ENCODE measurements at places on chromosomes 3 and 15. TPM values are rescaled to one million over a fixed set of nuclear protein-coding genes. Genes with fewer than 3 reads are reported as not detected.

DNA sequence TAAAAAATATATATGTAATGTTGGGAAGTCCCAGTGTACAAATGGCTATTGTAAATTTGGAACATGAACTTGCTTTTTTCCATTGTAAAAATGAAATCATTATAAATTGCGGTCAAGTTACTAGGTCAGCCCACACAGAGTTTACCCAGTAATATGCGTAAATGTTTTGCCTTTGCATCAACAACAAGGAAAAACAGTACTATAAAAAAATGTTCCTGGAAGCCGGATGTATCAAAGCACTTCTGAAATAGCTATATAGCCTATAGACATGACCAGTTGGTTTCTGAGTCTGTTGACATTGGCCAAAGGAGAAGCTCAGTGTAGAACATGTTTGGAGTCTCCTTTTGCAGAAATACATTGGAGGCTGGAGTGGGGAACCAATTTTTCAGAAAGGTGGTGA lies 23.2 kb downstream of the CTNNB1 start:
- peak overlapping the region; percentile 4 for H3K27ac ChIP-seq

GRCh38 chr3:56826831-56827722 lies 25.3 kb upstream of the ARHGEF3 start:
- H3K4me3 ChIP-seq = no peak overlapping the region
- H3K27ac ChIP-seq = no peak overlapping the region
- peaks cover 41% of the 10 kb centered on the region for H3K4me1 ChIP-seq
- no peak for DNase-seq

DNA sequence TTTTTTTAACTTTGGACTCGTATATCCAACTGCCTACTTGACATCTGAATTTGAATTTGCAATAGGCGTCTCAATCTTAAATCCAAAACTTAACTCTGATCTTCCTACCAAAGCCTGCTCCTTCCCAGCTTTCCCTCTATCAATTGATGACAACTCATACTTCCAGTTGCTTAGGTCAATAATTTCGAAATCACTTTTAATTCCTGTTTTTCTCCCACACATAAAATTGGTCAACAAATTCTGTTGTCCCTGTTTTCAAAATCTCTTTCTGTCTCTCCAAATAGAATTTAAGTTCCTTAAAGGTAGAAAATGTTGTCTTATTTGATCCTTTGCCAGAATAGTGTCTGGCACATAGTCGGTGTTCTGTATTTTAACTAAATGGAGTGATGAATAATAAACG lies 332.4 kb downstream of the SATB1 start:
- H3K4me3 ChIP-seq = no peak overlapping the region
- no peak overlapping the region for H3K27ac ChIP-seq
- no peaks in the 10 kb centered on the region for H3K36me3 ChIP-seq
- DNase-seq = no peak
- H3K4me1 ChIP-seq = peaks cover 4% of the 10 kb centered on the region
- no peaks in the 10 kb centered on the region for H3K27me3 ChIP-seq

DNA sequence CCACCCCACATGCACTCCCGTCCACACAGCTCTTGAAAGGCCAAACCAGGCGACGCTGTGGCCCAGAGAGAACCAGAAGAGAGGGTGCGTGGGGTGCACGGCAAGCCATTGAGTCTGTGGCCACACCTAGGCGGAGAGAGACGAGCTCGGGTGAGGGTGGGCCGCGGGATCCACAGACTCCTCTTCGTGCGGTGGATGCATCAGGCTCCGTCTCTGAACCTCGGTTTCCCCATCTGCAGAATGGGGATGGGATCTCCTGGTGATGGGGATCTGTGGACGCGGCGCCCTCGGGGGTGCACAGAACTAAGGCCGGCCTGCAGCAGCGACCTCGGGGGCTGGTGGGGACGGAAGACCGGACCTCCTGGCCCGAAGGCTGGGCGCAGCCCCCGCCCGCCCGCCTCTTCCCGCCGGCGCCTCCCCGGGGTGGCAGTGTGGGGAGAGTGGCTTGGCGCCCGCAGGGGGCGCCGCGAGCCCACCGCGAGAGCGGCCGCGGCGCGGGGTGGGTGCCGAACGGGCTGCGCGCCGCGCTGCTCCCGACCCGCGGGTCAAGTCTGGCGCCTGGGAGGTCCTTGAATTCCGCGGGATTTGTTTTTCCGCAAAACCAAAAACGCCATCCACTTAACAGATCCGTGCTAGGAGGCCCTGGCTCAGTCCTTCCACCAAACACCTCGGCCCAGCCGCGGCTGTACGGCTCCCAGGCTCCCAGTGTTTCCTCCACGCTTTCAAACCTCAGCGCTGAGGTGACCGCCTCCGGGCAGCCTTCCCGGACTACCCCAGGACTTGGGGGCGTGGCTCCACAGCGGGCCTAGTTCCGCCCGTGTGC lies 13.2 kb upstream of the ADPGK start:
- H3K36me3 ChIP-seq = no peaks in the 10 kb centered on the region
- H3K27ac ChIP-seq = no peak overlapping the region
- DNase-seq = peak; percentile 26
- peak overlapping the region; percentile 70 for H3K4me3 ChIP-seq
- H3K4me1 ChIP-seq = peaks cover 3% of the 10 kb centered on the region

GRCh38 chr3:54853573-54854404 lies 74.1 kb downstream of the LRTM1 start:
- peaks cover 6% of the 10 kb centered on the region for H3K27me3 ChIP-seq
- DNase-seq = peak; percentile 55
- no peak overlapping the region for H3K27ac ChIP-seq
- H3K36me3 ChIP-seq = no peaks in the 10 kb centered on the region
- H3K4me3 ChIP-seq = no peak overlapping the region
- no peaks in the 10 kb centered on the region for H3K4me1 ChIP-seq

DNA sequence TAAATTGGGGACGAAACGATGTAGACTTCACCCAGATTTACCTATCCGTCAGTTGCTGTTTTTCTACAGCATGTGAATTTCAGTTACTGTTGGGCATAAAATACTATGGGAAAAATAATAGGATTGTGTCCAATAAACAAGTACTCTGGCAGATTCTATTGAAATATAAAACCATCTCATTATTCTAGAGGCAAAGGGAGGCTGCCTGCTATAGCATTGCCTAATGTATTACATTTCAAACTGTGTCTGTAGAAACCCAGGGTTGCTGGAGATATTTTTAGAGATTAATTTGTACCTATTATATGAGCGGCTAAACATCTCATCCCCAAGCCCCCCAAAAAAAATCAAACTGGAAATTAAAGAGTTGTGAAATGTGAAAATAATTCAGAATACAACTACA lies 159.6 kb upstream of the IL12A start:
- H3K4me3 ChIP-seq = no peak overlapping the region
- H3K27ac ChIP-seq = no peak overlapping the region
- no peak for DNase-seq
- no peaks in the 10 kb centered on the region for H3K4me1 ChIP-seq
- peaks cover 2% of the 10 kb centered on the region for H3K27me3 ChIP-seq

- H3K4me1 ChIP-seq = no peaks in the 10 kb centered on the region
- H3K36me3 ChIP-seq = no peaks in the 10 kb centered on the region
- no peak overlapping the region for H3K4me3 ChIP-seq
- DNase-seq = no peak
- H3K27ac ChIP-seq = no peak overlapping the region
- H3K27me3 ChIP-seq = no peaks in the 10 kb centered on the region
Measured at GRCh38 chr3:55903680-55904079, 416.6 kb upstream of the WNT5A start.

DNA sequence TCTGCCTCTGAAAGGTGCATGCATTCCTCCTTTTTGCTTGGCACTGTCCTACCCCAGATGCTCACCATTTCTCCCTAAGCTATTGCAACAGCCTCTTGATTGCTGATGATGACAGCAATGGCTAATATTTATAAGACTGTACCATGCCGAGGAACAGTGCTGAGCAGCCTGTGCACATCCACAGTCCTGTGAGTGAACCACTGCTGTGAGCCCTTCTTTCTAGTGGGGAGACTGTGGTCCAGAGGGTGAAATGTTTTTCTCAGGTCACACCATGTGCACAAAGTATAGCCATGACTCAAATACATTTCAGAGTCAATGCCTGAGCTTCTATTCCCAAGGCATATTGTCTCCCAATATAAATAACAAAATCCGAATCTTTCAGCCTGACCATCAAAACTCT lies 231.2 kb upstream of the LRTM1 start:
- DNase-seq = no peak
- H3K27me3 ChIP-seq = no peaks in the 10 kb centered on the region
- H3K4me1 ChIP-seq = no peaks in the 10 kb centered on the region
- no peaks in the 10 kb centered on the region for H3K36me3 ChIP-seq
- H3K27ac ChIP-seq = no peak overlapping the region

DNA sequence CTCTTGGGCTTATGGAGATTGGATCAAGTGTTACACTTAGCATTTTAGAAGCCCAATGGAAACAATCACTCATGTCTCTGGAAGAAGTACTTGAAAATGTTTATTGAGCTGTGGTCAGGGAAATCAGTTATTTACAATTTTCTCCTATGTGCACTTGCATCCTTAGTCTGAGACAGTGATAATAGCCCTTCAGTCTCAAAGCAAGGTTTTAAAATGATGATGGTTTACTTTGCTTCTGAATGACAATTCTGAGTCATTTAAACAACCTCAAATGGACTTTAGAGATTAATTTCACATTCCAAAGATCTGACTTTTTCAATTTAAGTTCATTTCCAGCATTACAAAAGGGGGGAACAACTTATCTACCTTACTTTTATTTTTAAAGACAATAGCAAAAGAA lies 20.1 kb downstream of the TIPARP start:
- H3K4me1 ChIP-seq = peaks cover 21% of the 10 kb centered on the region
- H3K27ac ChIP-seq = no peak overlapping the region
- no peaks in the 10 kb centered on the region for H3K27me3 ChIP-seq
- peaks cover 31% of the 10 kb centered on the region for H3K36me3 ChIP-seq
- no peak overlapping the region for H3K4me3 ChIP-seq
- no peak for DNase-seq

DNA sequence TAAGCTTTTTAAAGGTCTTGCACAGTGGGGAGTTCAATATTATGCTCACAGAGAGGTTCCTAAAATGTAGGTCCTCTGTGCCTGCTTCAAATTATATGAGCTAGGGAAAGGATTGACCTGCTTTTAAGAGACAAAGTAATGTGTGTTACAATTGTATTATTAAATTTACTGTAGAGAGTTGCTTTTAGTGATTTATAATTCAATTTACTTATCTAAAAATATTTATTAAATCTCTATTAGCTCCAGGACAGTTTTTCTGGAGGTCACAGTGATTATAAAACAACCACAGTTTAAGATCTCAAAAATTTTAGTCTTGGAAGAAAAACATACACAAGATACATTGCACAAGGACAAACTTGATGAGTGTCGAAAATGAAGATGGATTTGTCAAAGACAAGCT lies 665.7 kb upstream of the ARPP21 start:
- no peak for DNase-seq
- no peaks in the 10 kb centered on the region for H3K36me3 ChIP-seq
- no peaks in the 10 kb centered on the region for H3K4me1 ChIP-seq
- no peak overlapping the region for H3K27ac ChIP-seq
- no peak overlapping the region for H3K4me3 ChIP-seq
- H3K27me3 ChIP-seq = no peaks in the 10 kb centered on the region

GRCh38 chr3:152323834-152324233 lies 55.1 kb downstream of the MBNL1 start:
- DNase-seq = no peak
- peak overlapping the region; percentile 66 for H3K27ac ChIP-seq
- H3K4me1 ChIP-seq = peaks cover 78% of the 10 kb centered on the region
- peaks cover 21% of the 10 kb centered on the region for H3K36me3 ChIP-seq

DNA sequence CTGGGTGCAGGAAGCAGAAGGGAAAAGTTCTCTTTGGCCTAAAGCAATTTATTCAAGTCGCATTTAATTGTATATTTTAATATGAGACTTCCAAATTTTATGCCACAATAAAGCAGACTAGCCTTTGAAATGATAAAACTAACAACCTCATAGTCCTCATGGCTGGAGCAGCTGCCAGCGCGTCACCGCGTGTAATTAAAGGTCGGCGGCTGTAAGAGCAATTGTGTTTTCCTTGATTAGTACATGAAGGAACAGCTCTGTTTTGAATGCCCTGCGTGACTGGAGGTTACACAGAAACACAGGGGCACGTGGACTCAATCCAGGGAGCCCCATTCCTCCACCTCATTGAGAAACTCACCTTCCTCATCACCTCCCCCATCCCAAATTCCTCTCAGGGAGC lies 10.1 kb upstream of the LRRC15 start:
- no peak overlapping the region for H3K4me3 ChIP-seq
- H3K27me3 ChIP-seq = no peaks in the 10 kb centered on the region
- H3K36me3 ChIP-seq = no peaks in the 10 kb centered on the region
- DNase-seq = no peak
- H3K27ac ChIP-seq = no peak overlapping the region
- H3K4me1 ChIP-seq = no peaks in the 10 kb centered on the region

DNA sequence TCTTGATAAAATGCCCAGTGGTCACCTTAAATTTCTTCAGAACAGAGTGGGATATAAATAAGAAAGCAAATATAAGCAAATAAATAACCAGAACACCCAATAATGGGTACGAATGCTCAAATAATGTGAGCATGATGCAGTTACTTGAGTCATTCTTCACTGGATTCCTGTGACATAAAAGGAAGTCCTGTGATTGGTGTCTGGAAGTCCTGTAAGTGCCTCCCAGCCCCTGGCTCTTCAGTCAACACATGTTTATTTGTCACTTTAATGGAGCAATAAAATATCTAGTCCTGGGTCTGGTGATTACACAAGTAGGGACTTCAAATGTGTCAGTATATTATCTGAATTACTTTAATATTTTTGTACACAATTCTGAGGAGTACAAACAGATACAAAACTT lies 30.4 kb downstream of the TMEM212 start:
- DNase-seq = no peak
- H3K36me3 ChIP-seq = no peaks in the 10 kb centered on the region
- peaks cover 8% of the 10 kb centered on the region for H3K27me3 ChIP-seq
- peaks cover 4% of the 10 kb centered on the region for H3K4me1 ChIP-seq
- no peak overlapping the region for H3K27ac ChIP-seq

DNA sequence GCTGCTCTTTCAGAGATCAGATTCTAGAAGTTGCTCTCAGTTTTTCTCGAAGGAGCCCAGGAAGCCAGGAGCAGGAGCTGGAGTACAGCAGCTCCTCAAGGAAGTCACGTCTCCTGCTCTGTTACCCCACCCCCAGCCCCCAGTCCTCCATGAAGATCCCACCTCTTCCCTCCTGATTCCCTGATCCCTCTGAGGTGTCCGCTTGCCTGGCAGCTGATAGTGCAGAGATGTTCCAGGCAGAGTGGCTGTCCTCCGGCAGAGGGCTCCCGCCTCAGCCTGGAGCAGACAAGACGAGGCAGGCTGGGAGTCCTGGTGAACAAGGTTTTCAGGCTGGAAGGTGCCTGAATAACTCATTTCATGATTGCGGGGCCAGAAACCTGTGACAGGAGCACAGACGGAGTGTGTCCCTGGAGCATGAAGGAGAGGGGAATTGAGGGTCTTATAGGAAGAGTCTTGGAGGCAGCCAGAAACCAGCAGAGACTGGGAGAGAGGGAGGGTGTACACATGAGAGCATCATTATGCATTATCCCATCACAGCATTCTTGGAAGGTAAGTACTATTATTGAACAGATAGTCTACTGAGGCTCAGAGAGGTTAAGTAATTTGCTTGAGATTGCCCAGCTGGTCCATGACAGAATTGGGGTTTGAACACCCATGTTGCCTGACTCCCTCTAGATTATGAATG lies 1.2 kb downstream of the HRH1 start:
- DNase-seq = peak; percentile 36
- no peak overlapping the region for H3K27ac ChIP-seq
- H3K27me3 ChIP-seq = peaks cover 50% of the 10 kb centered on the region
- peaks cover 8% of the 10 kb centered on the region for H3K4me1 ChIP-seq
- H3K4me3 ChIP-seq = no peak overlapping the region

The FBN1 gene
- 0.41 TPM for total RNA-seq

The APOD gene
- total RNA-seq = 0.44 TPM

The PDE8A gene
- 29.2 TPM for total RNA-seq

The DUOXA2 gene
- not detected for total RNA-seq

The ST6GAL1 gene
- 78.0 TPM for total RNA-seq

The COL6A5 gene
- not detected for total RNA-seq

The RASL12 gene
- total RNA-seq = not detected

The ARPP21 gene
- total RNA-seq = not detected
